WTC11 (cell line): ENCODE measurements at places on chromosomes 5 and 9.
A peak's percentile ranks its signal among the peaks of the same experiment; 100 is the strongest.

DNA sequence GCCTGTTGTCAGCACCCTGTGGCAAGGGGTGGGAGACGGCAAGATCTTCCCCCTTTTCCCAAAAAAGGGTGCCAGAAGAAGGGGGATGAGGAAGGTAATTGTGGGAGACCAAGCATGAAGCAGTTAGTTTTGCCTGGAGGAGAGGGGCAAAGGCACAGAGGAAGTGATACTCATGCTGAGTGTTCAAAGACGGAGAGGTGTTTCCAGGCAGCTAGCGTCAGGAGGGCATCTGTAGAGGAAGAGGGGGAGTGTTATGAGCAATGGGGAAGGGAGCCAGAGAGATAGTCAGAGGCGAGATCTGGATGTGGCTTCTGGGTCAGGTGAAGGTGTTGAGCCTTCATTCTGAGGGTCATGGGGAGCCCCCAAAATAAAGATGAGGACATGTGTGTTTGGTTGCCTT, 26.9 kb upstream of the ADAM19 start:
- DNase-seq: no peak

GRCh38 chr9:21506626-21507482, 24.7 kb upstream of the IFNE start:
- DNase-seq: no peak

GRCh38 chr5:124648902-124649467, 97.5 kb downstream of the ZNF608 start:
- no peak for DNase-seq

GRCh38 chr9:4375424-4376200, 75.7 kb upstream of the GLIS3 start:
- no peak for DNase-seq

DNA sequence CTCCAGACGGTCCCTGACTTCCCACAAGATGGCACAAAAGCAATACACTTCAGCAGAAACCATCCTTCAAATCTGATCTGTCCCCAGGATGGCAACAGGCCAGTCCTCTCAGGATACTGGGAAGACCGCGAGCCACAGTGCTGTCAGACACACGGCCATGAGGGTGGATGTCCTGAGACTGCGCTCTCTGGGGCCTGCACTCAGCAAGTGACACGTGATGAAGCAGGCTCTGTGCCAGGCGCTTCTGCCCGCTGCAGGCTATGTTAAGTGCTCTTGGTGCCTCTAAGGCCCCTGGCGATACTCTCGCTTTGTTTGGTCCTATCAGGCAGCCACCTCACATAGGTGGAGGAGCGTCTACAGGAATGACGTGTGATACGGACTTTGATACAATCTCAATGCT, 7.1 kb downstream of the BRD9 start:
- no peak for DNase-seq

- DNase-seq: no peak
Measured at GRCh38 chr5:76638479-76638878, 15.3 kb upstream of the F2RL2 start.

DNA sequence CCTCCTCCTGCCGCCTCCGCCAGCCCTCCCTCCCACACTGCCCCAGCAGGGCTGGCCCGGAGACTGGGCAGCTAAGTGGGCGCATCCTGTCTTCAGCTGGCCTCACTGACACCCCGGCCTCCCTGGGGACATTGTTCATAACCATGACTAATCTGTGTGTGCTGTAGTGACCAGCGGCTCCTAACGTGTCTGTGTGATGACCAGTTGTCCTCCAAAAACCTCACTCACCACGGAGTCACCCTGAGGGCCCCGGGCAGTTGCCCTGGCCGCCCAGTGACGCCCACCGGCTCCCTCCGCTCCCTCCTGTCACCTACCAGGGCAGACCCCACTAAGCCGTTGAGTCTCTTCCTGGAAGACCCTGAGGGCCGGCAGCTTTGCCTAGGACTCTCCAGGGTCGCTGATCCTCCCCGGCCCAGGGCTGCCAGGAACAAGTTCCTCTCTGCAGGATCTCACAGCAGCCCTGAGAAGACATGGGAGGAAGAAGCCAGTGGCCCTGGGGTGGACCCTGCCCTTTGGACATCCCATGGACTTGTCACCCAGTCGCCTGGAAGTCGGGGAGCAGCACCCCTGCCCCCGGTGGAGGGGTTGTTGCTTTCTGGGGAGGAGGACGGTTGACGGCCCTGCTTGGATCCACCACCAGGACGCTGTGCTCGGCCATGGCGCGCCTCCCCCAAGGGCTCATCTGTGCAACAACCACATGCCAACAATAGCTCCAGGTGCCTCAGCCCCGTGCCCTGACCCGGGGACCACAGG, 110.2 kb upstream of the LMX1B start:
- DNase-seq: no peak

- DNase-seq: no peak
Measured at GRCh38 chr5:179769271-179769670, 24.5 kb upstream of the LTC4S start.

DNA sequence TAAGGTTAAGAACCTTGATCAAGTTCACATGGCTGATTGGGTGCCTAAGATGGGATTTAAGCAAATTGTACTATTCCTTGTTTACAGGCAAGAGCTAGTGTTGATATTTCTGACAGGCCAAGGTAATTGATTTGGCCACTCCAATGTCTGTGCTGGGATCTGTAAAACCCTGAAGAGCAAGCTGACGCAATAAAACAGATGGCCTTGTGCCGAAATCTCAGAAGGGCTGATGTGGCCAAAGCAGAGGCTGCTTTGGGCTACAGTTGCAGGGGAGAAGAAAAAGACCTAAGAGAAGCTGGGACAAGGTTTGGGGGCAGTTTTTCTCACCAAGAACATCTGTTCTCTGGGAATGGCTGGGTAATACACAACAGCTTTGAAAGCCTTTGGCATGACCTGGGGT, 463.2 kb upstream of the ZNF608 start:
- no peak for DNase-seq

- no peak for DNase-seq
Measured at GRCh38 chr9:110465190-110465589, 114.4 kb downstream of the SVEP1 start.

DNA sequence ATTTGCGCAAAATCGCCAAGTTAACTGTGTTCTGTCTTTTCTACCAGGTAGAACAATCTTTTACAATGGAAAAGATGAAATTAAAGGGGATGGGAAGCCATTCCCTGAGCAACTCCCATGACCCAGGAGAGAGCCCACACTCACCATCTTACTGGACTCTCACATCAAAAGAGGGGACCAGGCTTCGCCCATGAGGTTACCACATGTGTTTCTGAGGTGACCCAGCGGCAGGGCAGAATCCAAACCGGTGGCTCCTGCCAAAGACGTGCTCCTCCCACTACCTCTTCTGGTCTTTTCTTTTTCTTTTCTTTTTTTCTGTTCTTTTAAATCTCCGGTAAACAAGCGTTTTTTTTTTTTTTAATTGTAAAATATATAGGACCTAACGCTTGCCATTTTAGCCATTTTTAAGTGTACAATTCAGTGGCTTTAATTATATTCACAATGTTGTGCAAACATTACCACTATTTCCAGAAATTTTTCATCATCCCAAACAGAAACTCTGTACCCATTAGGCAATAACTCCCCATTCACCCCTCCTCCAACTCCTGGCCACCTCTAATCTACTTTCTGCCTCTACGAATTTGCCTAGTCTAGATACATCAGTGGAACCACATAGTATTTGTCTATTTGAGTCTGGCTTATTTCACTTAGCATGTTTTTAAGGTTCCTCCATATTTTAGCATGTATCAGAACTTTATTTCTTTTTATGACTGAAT, 19.3 kb downstream of the PTPN3 start:
- no peak for DNase-seq

DNA sequence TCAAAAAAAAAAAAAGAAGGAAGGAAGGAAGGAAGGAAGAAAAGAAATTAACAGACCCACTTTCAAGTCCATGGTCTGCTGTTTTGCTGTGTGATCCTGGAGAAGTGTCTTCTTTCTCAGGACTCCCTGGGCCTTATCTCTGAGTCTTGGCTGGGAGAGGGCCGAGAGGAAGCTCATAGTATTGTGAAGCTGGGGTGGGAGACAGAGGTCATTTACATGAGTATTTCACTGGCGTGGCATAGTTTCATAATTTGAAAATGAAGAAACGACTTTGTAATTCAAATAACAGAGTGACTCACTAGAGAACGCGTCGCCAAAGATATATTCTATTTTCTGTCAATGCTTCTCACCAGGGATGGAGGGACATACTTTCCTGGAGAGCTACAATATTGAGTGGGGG, 2.4 kb upstream of the C9orf50 start:
- DNase-seq: no peak

GRCh38 chr5:18393565-18394442, 759.5 kb downstream of the TAF11L14 start:
- peak; percentile 83 for DNase-seq

DNA sequence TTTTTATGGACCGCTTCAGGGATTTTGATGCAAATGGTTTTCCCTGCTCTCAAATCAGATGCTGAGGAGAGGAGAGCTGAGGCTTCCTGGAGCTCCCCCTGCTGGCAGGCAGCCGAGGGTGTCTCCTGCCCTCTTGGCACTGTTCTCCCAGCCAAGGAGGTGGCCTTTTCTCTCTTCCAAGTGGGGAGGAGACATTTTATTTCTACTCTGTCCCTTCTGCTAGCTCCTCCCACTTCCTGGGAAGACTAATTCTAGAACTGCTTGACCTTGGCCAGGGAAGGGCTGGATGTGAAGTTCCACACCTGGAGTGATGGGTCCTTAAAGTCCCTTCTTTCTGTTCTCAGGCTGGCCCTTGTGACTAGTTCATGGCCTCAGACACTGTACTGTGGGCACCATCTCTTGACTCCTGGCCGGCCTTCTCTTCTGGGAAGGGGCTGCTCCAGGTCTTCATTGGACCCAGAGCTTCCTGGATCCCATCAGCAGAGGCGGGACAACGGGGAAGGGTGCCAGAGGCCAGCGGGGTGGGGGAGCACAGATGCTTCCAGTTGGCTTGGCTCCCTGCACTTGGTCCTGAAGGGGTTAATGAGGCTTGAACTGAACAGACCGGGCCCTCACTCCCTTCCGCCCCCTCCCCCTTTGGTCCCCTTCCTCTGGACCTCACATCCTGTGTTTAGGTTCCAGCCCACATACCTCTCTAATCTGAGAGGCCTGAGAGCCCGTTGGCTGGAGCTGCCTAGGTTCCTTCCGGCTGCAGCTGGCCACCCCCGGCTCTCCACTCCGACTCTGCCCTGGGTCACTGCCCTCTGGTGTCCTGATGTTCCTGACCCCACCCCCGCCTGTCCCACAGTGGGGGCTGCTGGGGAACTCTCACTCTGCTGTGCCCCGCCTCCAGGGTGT, 32.1 kb downstream of the PTPA start:
- peak; percentile 90 for DNase-seq

- no peak for DNase-seq
Measured at GRCh38 chr5:139431706-139432105, 7.6 kb downstream of the DNAJC18 start.

DNA sequence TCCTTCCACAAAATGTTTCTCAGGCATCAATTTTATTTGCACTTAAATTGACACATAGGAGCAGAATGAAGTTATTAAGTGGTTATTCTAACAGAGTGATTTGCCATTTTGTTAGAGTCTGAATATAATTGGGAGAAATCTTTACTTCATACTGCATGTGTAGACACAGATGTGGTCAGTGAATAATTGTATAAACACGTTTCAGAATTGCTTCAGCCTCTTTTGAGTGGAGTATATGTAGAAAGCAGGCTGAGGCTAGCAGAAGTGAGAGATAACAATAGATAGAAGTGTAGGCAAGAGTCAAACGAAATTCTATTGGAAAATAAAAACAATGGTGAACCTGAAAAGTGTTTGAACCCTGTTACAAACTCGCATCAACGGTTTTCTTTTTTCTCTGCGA, 270.7 kb downstream of the TMEM167A start:
- no peak for DNase-seq

- DNase-seq: no peak
Measured at GRCh38 chr9:86822006-86822801, 125.1 kb downstream of the GAS1 start.

- no peak for DNase-seq
Measured at GRCh38 chr9:109277451-109277850, 43.4 kb downstream of the EPB41L4B start.

GRCh38 chr9:18688581-18689565, 214.9 kb downstream of the ADAMTSL1 start:
- no peak for DNase-seq

DNA sequence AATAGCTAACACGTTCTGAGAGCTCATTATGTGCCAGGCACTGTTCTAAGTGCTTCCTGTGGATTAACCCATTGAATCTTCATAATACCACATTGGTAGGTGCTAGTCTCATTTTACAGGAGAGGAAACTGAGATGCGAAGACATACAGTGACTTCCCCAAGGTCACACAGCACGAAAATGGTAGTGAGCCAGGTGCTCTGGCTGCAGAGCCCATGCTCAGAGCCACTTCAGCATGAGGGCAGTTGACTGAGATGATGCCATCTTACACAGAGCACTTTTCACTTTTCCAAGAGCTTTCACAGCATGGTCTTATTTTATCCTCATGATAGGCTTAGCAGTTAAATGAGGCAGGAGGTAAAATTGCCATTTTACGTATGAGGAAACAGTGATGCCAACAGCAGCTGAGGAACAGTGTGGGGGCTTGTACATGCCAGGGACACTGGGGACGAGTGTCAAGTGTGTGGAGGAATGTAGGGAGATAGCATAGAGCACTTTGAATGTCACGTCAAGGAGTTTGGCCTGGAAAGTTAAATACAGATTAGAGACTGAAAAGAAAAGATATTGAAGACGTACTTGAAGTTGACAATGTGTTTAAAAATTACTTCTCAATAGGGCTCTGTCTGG, 180.0 kb downstream of the KIF4B start:
- DNase-seq: no peak

GRCh38 chr9:134818000-134818568, 62.5 kb upstream of the FCN2 start:
- DNase-seq: no peak

DNA sequence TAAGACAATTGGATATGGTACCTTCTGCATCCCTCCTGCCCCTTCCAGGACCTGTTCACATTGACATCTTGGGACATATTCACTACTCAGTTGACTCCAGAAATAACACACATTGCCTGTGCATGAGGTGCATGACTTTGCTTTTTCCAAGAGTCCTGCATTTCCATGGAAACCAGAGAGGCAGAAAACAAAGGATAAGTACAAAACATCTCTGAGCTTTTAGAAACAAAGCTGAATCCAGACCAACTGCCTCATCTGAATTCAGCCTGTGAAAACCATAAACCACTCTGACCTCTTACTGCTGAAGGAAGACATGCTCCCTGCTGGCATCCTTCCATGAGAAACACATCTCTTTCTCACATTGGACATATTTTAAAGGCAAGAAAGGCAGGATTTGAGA, 695.1 kb downstream of the TAF11L14 start:
- no peak for DNase-seq

- peak; percentile 31 for DNase-seq
Measured at GRCh38 chr5:45694971-45695803, 993 bp downstream of the HCN1 start.

GRCh38 chr9:106962122-106962521, 99.2 kb downstream of the ZNF462 start:
- DNase-seq: no peak
